ENCODE measurements at places on chromosomes 2 and 18.

GRCh38 chr18:8366656-8367055, 242.6 kb upstream of the RAB12 start:
- no peak for DNase-seq

DNA sequence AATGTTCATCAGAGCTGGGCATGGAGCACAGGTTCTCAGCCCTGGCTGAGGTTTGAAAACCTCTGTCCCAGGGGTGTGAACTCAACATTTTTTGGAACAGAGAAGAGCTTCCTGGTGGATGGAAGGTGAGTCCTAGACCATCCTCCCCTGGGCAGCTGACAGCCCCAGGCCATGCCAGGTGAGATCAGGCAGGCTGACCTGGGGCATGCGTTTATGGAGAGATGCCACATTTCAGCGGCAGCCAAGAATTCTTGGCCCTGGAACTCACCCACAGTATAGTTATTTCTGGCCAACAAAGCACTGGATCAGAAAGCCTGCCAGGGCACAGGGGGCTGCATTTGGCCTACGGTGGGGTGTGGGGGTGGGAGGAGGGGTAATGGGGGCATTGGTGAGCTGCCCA, 83.8 kb downstream of the EDAR start:
- DNase-seq = no peak

GRCh38 chr2:157326698-157327097, 1.1 kb upstream of the ERMN start:
- DNase-seq = no peak

GRCh38 chr18:37445368-37445767, 120.2 kb downstream of the CELF4 start:
- DNase-seq = no peak

DNA sequence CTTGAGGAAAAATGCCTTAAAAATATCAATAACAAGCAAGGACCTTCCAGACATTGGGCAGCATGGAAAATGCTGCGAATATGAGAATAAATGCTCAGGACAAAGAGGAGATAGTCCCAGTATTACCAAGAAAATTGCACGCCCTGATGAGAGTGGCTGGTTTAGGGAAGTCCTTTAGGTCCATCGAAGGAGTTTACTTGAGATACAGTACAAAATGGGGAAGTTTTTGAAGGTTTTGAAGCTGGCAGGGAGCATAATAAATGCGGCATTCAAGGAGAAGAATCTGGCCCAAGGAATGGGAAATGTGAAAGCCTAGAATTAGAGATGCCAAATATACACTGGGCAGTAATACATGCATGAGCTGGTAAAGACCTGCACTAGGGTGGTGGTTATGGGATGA, 90.2 kb upstream of the SPATS2L start:
- no peak for DNase-seq

Data from HTR-8/SVneo (cell line).